Mammary epithelial cell (primary cell): ENCODE measurements at places on chromosomes 6 and 20. TPM values are rescaled to one million over a fixed set of nuclear protein-coding genes. Genes with fewer than 3 reads are reported as not detected.

FAM217A gene
- not detected in 2 replicates for total RNA-seq

- DNase-seq: peak; percentile 43
Measured at GRCh38 chr6:157982563-157983405, 1.1 kb downstream of the SYNJ2 start.

DNA sequence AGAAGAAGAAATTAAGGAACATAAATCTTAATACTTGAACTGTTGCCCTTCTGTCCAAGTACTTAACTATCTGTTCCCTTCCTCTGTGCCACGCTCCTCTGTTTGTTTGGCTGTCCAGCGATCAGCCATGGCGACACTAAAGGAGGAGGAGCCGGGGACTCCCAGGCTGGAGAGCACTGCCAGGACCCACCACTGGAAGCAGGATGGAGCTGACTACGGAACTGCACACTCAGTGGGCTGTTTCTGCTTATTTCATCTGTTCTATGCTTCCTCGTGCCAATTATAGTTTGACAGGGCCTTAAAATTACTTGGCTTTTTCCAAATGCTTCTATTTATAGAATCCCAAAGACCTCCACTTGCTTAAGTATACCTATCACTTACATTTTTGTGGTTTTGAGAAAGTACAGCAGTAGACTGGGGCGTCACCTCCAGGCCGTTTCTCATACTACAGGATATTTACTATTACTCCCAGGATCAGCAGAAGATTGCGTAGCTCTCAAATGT, 17.1 kb downstream of the IRF4 start:
- DNase-seq: no peak

DNA sequence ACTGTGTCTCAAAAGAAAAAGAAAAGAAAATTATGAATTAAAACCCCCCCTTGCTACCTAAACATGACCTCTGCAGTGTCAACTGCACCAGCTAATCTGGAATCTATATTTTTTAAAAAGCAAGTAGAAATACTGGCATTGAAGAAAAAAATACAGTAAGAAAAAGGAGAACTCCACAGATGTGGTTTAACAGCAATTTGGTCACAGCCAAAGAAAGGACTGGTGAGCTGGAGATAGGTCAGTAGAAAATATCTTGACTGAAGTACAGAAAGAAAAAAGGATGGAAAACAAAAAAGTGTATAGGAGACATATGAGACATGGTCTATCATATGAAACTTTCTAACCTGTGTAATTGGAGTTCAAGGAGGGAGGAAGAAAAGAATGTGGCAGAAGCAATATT, 44.1 kb upstream of the ERVFRD-1 start:
- DNase-seq: no peak

PHACTR3 gene
- not detected for total RNA-seq

DNA sequence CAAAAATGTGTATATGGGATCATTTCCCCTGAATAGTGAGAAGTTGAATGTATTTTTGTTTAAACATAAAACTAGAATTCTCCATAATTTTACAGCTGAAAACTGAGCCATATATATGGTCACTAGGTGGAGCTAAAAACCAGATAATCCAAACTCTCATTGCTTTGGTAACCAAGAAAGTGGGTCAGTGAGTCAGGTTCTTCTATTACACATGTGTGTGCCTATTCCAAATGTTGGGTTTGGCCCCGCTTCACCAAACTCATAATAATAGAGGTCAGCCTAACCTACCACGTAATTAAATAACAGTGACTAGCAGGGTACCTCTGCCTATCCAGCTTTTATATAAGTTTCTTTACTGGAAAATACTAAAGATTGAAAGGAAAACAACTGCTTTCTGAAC, 19.3 kb upstream of the RNGTT start:
- DNase-seq: peak; percentile 78

DNA sequence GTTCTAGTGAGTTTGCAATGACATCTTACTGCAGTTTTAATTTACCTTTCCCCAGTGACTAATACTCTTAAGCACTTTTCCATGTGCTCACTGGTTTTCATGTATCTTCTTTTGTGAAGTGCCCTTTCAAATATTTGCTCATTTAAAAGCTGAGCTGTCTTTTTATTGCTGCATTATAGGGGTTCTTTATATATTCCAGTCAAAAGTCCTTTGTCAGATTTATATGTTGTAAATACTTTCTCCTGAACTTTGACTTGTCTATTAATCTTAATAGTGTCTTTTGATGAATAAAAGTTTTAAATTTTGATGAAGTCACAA, 50.2 kb upstream of the ELOVL5 start:
- DNase-seq: no peak

SEMG1 gene
- total RNA-seq: not detected in 2 replicates

DNA sequence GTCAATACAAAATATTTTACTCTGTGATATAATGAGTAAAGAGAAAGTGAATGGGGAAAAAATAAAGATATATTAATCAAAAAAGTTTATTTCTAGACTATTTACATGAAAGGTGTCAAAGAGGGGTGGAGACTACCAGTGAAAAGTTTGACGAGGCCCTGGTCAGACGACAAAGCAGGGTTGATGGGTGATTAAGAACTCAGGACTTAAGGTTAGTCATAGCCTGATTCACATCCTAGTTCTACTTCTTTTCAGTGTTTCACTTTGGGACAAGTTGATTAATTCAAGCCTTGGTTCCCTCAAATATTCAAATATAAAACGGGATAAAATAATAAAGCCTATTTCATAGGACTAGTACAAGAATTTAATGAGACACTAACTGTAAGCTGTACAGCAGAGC, 178.2 kb upstream of the HS3ST5 start:
- DNase-seq: no peak

ENPP3 gene
- total RNA-seq: not detected in 2 replicates

PROKR2 gene
- total RNA-seq: not detected

DNA sequence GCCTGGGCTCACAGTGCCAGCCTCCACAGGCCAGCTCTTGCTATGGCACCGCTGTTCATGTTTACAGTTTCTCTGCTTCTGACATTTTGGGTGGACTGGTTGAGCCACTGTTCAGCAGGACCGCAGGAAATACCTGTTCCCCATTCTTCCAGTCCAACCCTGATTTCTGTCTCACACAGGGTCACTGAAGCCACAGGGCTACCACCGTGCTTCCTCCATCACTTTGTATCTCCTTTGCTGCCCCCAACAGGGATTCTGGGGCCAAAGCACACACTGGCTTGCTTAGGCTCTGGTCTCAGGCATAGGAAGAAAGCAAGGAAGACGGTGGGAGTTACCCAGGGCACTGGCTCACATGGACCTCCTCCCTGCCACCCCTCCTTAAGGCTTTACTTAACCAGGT, 164.5 kb downstream of the UNC5CL start:
- no peak for DNase-seq

SLC22A2 gene
- total RNA-seq: not detected in 2 replicates

GRCh38 chr6:114421199-114421598, 78.4 kb upstream of the HS3ST5 start:
- no peak for DNase-seq

GRCh38 chr6:97128507-97128906, 154.5 kb downstream of the MMS22L start:
- DNase-seq: no peak

GRCh38 chr20:24411003-24411833, 58.2 kb upstream of the SYNDIG1 start:
- DNase-seq: no peak

DNA sequence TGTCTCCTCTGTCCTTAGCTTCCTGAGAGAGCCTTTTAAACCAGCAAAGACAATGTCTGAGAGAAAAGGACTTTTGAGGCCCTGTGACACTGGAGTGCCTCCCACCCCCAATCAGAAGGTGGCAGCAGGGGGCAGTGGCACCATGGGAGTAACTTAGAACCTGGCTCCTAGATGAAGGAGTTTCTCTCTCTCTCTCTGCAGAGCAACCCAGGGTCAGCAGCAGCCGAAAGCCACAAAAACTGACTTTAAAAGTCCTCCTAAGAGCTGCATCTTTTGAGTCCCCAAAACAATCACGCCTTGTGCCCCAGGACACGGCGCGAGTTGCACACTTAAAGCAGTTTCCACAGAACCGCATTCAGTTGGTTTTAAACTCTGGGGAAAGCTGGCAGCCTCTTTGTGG, 5.3 kb upstream of the TCP11 start:
- peak; percentile 35 for DNase-seq

RIPPLY2 gene
- not detected for total RNA-seq

SCRT2 gene
- total RNA-seq: not detected

DNA sequence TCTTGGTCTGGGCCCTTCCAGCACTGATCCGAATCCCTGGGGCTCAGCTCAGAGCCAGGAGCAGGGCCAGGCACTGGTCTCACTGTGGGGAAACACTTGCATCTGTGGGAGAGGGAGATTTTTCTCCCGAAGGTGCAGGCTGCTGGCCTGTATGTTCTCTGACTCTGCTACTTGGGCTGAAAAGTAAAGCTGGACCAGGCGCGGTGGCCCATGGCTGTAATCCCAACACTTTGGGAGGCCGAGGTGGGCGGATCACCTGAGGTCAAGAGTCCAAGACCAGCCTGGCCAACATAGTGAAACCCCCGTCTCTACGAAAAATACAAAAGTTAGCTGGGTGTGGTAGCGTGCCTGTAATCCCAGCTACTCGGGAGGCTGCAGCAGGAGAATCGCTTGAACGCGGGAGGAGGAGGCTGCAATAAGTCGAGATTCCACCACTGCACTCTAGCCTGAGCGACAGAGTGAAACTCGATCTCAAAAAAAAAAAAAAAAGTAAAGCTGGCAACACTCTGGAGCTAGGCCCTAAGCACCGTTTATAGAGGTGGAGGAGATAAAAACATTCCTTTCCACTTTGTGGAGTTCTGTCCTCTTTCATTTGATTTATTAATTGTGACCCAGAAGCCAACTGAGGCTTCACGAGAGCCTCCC, 41.7 kb downstream of the JPH2 start:
- no peak for DNase-seq

DNA sequence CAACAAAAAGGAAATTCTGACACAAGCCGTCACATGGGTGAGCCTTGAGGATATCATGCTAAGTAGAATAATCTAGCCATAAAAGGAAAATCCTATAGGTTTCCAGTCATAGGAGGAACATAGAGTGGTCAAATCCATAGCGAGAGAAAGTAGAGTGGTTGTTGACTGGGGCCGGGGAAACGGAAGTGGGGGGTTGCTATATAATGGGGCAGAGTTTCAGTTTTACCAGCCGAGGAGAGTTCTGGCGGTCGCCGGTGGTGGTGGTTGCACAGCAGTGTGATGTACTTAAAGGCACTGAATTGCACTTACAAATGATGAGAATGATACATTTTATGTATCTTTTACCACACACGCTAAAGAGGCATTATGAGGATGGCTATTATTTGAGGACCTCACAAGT, 4.9 kb downstream of the GPR31 start:
- DNase-seq: no peak

DNA sequence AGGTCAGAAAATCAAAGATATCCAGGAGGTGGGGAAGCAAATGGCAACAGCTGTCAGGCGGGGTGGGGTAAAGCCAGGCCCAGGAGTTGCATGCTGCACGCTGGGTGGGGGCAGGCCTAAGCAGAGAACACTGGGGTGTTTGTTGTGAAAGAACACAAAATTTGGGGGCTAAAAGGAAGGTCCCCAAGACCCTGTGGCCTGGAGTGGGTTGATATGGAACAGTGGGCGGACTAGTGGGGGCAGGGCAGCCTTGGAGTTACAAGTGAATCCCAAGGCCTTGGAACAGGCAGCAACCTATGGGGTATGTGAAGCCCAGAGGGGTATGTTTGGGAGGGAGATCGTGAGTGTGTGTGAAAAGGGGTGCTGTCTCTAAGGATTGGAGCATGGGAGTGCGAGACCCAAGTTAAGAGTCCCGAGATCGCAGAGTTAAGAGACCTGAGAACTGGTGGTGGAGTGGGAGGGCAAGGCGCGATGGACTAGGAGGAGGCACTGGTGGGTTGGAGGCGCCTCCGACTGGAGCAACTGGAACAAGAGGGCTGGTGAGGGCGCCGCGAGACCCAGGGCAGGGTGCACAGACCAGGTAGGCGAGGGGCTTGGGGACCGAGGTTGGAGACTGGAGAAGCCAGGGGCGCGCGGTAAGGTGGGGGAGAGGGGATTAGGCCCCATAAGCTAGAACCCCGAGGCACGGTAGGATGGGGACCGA, 658 bp downstream of the CUL7 start:
- DNase-seq: peak; percentile 15

YIPF3 gene
- 71.2 TPM for total RNA-seq

CD93 gene
- not detected in 2 replicates for total RNA-seq

DNA sequence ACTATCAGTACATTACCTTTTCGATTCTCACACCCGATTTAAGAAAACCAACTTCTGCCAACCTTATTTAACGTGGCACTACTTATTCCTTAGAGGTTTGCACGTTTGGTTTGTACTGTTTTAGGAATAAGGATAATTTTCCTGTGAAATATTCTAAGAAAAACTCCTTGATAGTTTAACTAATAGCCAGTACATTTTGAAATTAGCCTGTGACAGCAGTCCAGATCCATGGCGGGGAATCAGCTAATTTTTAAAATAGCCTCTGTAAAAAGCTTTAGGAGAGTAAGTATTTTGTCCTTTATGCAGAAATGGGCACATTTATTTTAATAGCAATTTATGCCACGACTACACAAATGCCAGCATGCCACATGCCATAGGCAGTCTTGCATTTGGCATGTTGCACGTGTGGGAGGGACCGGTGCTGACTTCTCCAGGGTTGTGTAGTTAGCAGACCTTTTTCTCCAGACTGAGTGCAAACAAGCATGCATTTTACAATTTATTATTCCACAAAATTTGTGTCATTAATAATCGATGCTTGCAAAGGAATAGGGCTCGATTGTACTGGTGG, 6.2 kb downstream of the FOXC1 start:
- no peak for DNase-seq

- DNase-seq: peak; percentile 64
Measured at GRCh38 chr20:19628570-19629134, 129.4 kb upstream of the RIN2 start.

MOG gene
- not detected for total RNA-seq

TBXT gene
- total RNA-seq: not detected in 2 replicates

SLC17A4 gene
- total RNA-seq: not detected

DNA sequence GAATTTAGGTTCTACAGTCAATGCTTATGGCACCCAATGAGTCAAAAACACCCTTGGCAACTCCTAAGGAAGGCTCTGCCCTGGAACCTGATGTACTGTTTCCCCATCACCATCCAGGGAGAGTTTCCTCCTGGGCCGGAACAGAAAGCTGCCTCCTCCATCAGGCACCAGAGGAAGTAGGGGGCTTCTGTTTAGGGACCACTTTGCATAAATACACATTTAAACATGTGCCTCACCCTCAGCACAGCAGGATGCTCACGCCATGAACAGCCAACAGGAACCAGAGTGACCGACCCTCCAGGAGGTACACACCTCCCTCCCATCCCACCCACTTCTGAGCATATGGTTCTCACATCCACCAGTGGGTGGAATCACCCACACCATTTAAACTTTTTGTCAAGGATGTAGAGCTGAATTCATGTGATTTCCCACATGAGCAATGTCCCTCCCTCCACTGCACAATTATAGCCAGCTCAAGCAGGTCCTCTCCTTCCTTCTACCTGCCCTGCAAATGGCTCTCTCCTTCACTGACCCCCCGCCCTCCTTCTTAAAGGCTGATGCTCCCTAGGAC, 14.8 kb downstream of the DDRGK1 start:
- no peak for DNase-seq

CTCFL gene
- not detected in 2 replicates for total RNA-seq

- DNase-seq: no peak
Measured at GRCh38 chr6:70258483-70258882, 44.4 kb downstream of the COL9A1 start.

- DNase-seq: no peak
Measured at GRCh38 chr6:168365422-168366165, 46.0 kb upstream of the DACT2 start.

WFDC10B gene
- total RNA-seq: not detected
